Endothelial cell of umbilical vein (primary cell): ENCODE measurements at places on chromosomes 4 and X. TPM values are rescaled to one million over a fixed set of nuclear protein-coding genes. Genes with fewer than 3 reads are reported as not detected.

The ADH1C gene
- total RNA-seq, result not detected in 2 replicates

The PPEF2 gene
- not detected in 2 replicates for total RNA-seq

The STBD1 gene
- total RNA-seq, result 0.18 and 0.25 TPM in 2 replicates

The POU3F4 gene
- total RNA-seq, result not detected in 2 replicates

The ADH1B gene
- total RNA-seq, result not detected in 2 replicates
